ENCODE measurements at places on chromosomes 1 and 21.

DNA sequence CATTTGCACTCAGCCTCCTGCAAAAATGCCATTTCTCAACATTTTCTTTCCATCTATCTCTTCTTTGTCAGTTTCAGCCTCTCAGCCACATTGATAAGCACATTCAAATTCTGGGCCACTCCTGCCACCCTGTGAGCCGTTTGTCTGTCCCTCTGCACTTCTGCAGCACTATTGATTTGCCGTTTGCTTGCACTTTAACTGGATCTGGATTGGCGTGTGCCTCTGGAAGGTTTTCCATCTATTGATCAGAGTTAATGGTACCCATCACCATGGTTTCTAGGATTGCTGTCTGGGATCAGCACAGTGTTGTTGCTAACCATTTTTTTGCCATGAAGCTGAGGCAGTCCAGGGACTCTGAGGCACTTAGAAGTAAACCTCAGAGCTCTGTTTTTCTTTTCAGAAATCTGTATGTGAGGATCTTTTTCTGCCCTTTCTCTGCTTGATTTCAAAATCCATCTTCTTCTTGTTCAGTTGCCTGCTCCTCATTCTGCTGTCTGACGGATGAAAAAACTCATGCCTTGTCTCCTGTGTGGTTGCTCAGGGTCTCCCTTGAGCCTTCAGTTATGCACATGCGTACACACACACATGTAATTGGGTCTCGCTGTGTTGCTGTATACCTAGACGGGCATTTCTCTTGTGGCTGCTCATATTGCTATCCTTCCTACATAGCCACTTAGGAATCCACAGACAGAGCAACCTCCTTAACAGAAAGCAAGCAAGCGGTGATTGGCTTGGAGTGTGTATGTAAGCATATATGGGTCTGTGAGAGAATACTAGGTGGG, 67.9 kb downstream of the NOS1AP start:
- DNase-seq = no peak

DNA sequence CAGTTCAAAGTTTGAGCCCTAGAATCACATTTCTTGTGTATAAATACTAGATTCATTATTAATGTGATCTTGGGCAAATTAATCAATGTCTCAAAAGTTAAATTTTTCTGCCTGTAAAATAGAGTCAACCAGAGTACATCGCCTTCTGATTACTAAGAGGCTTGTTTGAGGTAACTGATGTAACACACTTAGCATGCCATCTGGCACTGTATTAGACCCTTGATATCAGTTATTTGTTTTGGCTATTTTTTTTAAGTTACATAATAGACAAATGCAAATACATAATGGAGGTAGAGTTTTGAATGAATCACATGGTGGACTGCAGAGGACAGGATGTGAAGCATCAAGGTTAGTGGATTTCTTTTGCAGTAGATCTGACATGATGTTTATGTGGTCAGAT, 298.4 kb downstream of the ADGRL2 start:
- no peak for DNase-seq

DNA sequence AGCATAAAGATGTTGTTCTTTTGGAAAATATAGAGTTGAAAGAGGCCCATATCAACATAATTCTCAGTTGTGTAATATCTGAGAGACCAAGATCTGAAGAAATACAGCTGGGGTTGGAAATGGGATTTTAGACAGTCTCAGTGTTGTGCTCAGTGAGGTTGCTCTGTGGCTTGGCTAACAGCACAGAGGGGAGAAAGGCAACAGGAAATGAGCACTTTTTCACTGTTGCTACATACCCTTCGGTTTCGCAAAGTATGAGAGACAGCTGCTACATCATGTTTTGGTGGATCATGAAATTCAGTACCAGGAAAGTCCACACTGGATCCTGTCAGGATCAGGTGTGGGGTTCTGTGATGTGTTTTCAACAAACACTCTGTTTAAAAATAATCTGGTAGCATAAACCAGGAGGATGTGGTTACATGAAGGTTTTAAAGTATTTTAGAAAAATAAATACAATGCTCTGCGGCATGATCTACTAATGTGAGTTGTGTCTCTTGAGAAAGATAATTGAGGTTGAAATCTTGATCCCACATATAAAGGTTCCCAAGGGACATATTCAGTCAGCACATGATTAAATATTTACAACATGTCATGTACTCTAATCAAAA, 7.0 kb upstream of the GPR88 start:
- DNase-seq = no peak

- no peak for DNase-seq
Measured at GRCh38 chr1:108059945-108060344, 95.0 kb upstream of the VAV3 start.

All from frontal cortex (tissue), 4 donors.